Activated CD4-positive, alpha-beta T cell treated with anti-CD3 and anti-CD28 coated beads, Interleukin-2, amount 50 U/mL, for 4 hours (primary cell): ENCODE measurements at places on chromosomes 12 and 14.

- DNase-seq: no peak
These were observed 291.1 kb upstream of the RTL1 start for GRCh38 chr14:101194373-101195308.

GRCh38 chr12:3303410-3304136 lies 187.4 kb upstream of the PRMT8 start:
- DNase-seq: no peak

DNA sequence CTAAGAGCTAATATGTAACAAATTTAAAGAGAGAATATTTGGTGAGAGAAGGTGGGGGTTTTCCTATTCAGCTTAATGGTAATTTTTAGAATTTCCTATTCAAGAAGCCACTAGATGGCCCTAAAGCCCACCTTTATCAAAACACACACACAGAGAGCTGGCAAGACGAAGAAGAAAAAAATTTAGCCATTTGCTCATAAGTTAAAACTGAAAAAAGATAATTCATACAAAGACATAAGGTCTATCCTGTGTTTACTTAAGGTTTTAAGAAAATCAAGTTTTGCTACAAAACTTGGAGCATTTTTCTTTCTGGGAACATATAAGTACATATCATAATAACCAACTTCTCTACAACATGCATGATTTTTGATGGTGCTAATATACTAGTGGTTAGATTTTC lies 46.8 kb upstream of the PCED1B start:
- DNase-seq: no peak

GRCh38 chr12:46160101-46160980 lies 108.5 kb downstream of the SLC38A1 start:
- DNase-seq: no peak

GRCh38 chr12:67630373-67631088 lies 18.0 kb upstream of the DYRK2 start:
- peak; percentile 61 for DNase-seq

GRCh38 chr12:130994821-130995375 lies 41.2 kb downstream of the ADGRD1 start:
- DNase-seq: no peak

- DNase-seq: no peak
These were observed 19.0 kb upstream of the CD9 start for GRCh38 chr12:6181166-6181565.

GRCh38 chr14:104676694-104677511 lies 12.5 kb upstream of the INF2 start:
- DNase-seq: no peak

- no peak for DNase-seq
These were observed 29.1 kb downstream of the SYNE2 start for GRCh38 chr14:63881926-63882325.

- peak; percentile 50 for DNase-seq
These were observed 24.3 kb upstream of the PLEKHD1 start for GRCh38 chr14:69460093-69460701.

DNA sequence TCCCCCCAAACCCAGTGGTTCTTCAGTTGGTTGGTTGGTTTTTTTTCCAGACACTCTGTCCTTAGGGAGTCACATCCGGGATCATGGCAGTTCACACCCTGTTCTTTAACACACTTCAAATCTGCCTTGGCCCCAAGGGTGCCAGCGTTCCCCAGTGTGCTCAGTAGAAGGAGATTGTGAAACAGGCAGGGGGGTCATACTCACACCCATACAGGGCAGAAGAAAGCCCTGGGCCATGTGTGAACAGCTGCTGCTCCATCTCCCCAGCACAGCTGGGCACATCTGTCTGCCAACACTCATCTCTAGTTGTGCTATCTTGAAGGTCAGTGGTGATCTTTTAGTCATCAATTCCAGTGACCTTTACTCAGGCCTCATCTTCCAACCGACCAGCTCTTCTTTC lies 64.4 kb upstream of the FUT8 start:
- no peak for DNase-seq

- DNase-seq: peak; percentile 65
These were observed at the start of gene DYRK2 for GRCh38 chr12:67648521-67649260. Gene DYRK2 (plus strand): TSS chr12:67648745. CDS start chr12:67649134, 389 bp downstream.

DNA sequence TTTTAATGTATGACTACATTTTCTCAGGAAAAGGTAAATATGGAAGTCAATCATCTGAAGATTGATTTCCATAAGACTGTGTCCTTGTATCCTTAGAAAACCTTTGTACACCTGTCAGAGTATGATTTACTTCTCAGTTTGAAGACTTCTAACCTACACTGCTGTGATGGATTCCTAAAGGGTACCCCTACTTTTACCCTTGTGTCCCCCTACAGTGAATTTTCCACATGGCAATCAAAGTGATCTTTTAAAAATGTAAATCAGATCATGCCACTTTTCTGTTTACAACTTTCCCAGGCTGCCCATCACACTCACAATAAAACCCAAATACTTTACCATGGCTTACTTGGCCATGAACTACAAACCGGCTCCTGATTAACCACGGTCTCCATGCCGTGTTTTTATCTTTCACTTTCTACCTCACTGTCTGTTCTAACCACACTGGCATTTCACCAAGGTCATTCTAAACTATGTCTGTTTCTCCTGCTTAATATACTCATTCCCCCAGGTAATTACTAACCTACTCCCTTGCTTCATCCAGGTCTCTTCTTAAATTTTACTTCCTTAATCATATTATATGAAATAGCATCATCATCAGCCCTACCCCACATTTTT lies 8.1 kb downstream of the DNAI7 start:
- DNase-seq: no peak

DNA sequence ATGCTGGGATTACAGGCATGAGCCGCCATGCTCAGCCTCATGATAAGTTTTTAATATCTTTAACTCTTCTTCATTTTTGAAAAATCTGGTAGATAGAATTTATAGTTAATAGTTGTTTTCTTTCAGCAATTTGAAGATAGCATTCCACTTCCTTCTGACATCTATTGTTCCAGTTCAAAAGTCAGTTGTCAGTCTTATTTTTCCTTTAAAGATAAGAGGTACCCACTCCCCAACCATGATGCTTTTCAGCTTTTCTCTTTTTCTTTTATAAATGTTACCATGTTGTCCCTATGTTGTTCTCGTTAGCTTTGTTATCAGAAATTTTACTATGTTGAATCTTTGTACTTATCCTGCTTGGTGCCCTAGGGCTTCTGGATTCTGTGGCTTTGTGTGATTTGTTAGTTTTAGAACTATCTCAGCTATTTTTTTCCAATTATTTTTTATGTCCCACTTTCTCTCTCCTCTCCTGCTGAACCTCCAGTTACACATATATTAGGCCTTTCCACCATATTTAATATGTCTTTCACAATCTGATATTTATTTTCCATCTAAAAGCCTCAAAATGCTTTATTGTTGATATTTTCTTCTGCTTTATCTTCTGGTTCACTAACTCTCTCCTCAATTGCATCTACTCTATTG lies 181.6 kb upstream of the FOXN3 start:
- no peak for DNase-seq

GRCh38 chr12:27864521-27864920 lies 84.5 kb upstream of the MANSC4 start:
- DNase-seq: no peak

GRCh38 chr12:64028541-64028940 lies 184.0 kb downstream of the SRGAP1 start:
- no peak for DNase-seq

GRCh38 chr14:84458881-84459280 lies 1071.1 kb upstream of the FLRT2 start:
- no peak for DNase-seq

DNA sequence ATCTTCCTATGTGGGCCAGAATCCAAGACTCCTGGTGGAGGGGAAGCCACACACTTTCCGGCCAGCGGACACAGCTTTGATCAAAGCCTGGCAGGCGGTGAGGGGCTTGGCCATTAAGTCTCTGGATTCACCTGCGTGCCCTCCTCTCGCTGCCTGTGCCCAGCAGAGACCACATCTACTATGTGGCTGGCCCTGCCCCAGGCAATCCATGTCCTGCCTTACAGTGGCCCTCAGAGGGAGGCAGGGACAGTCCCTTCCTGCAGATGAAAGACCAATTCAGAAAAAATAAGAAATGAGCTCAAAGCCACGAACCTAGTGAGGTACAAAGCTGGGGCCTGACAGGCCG lies 82.7 kb upstream of the GPR68 start:
- DNase-seq: no peak

DNA sequence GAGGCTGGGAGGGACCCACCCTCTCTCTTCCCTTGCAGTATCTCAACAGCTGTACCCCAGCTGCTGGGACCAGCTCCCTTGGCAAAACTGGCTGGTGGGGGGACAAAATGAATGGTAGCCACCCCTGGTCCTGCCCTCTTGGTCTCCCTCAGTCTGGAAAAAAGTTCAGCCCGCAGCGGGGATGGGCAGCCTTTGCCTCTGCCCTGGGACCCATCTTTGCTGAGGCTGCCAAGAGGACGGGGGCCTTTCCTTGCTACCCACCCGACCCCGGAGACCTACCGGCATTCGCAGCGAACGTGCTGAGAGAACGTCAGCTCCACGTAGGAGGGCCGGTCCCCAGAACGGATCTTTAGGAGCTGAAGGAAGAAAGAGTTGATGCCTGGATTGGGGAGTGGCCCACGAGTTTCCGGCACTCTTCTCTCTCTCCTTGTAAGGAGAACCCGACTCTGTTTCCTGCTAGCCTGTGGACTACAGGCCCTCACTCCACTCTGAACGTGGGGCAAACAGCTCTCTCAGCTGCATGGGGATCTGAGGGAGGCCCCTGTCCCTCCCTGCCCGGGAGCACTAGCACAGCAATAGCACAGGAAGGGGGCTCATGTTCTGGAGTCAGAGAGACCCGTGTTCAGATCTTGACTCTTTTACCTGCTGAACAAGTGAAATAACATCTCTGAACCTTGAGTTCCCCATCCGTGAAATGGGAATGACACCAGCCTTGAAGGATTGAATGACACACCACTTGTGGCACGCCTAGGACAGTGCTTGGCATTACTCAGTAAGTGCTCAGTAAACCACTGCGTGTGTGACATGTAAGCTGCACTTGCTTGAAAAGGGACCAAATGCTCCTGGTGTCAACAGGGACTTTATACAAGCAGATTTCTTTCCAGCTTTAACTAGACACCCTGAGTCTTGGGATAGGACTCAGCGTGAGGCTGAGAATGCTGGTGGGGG lies 6.9 kb downstream of the PGF start:
- no peak for DNase-seq

DNA sequence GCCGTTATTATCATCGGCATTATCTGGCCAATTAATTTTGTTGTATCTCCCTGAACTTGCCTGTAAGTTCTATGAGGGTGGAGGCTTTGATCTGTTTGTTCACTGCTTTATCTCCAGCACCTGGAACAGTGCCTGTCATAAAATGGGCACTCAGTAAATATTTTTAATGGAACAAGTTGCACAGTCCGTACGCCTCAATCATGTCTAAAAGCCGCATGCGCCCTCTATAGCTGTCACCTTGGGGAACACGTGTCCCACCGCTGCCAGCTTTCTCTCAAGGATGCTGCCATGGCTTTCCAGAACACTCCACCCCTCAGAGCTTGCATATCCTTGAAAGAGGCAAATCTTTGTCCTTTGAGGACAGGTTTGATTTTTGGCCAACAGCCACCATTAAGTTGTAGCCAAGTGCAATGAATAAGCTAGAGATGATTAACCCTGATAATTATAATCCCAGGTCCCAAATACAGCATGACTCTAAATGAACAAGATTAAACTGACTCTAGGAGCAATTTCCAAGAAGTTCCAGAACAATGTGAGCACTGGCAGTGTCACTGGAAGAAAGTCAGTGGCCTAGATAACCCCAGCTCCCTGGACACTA lies 55.1 kb downstream of the ERH start:
- DNase-seq: no peak

DNA sequence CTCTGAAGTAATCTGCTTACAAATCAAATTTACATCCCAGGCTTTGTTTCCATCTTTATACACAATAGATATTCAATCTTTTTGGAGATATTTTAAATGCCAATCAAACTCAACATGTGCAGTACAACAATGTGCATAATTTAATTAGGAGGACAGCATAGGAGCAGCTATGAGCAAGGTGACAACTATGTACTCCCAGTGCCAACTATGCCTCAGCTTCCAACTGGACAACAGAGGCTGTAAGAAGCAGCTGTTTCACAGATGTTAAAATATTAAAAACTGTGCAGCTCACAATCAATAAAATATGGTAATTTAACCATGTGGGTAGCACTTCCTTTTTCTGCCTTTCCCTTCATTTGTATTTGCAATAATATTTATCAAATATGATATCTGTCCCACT lies 99.9 kb downstream of the ST8SIA1 start:
- no peak for DNase-seq

DNA sequence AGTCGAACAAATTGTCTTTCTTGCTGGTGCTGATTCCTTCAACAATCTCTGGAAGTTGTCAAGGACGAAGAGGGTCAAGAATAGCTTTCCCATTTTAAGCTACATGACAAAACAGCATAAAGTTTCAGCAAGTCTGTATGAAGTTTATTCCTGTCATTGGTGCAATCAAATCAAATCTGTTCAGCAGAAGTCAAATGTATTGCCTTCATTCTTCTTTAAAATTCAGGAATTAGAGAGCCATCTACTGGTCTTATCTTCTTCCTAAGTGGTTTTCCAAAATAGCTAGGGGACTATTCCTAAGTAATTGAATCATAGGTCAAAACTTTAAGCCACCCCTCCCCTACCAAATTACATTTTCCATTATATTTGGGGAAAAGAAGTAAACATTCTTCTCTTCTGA lies 990.2 kb downstream of the GALC start:
- no peak for DNase-seq

DNA sequence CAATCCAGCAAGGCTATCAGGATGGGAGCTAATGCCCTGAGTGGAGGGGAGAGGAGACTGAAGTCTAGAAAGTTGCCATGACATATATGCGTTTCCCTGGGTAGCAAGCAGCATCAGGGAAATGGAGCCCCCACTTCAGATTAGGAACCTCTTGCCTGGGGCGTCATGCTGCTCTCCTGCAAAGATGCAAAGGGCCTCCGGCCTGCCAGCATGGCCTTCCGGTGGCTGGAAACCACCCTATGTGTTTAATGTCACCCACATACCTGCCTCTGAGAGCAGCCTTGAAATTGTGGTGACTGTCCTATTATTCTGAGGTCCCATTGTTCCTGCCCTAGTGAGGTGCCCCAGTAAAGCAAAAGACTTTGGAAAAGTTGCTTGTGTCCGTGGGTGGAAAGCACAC lies 10.0 kb upstream of the IFI27L2 start:
- no peak for DNase-seq

DNA sequence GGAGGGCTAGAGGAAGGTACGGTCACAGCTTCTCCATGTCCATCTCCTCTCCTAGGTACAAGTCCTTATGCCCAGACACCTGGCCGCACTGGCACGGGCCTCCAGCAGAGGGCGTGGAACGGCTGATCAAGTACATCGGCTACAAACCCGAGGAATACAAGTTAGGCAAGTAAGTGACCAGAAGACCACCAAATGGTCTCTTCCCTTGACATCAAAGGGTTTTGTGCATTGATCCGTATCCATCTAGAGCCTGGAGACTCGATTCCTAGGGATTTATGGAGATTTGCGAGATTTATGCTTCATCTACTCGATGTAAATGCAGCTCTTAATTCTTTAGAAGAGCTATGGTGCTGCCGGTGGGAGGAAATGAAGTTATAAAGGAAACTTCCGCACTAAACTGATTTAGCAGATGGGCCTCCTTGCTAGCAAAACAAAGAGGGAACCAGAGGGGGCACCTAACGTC lies 44.2 kb downstream of the KCTD10 start:
- DNase-seq: peak; percentile 76

GRCh38 chr14:76781648-76782051 lies 20.4 kb downstream of the VASH1 start:
- no peak for DNase-seq

GRCh38 chr14:99715266-99716000 lies 31.3 kb downstream of the CYP46A1 start:
- DNase-seq: no peak

- DNase-seq: no peak
These were observed 424.4 kb upstream of the LMO3 start for GRCh38 chr12:17030338-17030737.
